ENCODE measurements at places on chromosomes 3 and 15. TPM values are rescaled to one million over a fixed set of nuclear protein-coding genes. Genes with fewer than 3 reads are reported as not detected.
A peak's percentile ranks its signal among the peaks of the same experiment; 100 is the strongest.

GRCh38 chr3:184481984-184482671 is 79.5 kb upstream of the EPHB3 start:
- no peak for DNase-seq

GRCh38 chr3:4362523-4362922 is 59.4 kb downstream of the SETMAR start:
- no peak for DNase-seq

The GOLGA8S gene
- 0.28 TPM for total RNA-seq

DNA sequence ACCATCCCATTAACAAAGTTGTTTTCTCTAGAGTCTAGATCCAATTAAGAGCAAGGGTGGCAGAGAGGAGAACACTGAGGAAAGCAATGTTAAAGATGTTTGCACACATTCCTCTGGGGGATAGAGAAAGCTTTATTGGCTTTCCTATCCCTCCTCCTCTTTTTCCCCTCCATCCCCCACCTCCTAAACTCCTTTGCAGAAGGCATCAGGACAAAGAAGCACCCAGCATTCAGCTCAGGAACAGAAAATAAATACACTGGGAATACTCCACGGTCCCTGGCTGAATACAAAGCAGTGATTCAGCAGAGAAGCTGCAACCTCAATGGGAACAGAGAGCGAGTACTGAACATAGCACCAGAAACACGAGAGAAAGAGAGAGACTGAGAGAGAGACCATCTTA is 21.9 kb downstream of the LSAMP start:
- no peak for DNase-seq

DNA sequence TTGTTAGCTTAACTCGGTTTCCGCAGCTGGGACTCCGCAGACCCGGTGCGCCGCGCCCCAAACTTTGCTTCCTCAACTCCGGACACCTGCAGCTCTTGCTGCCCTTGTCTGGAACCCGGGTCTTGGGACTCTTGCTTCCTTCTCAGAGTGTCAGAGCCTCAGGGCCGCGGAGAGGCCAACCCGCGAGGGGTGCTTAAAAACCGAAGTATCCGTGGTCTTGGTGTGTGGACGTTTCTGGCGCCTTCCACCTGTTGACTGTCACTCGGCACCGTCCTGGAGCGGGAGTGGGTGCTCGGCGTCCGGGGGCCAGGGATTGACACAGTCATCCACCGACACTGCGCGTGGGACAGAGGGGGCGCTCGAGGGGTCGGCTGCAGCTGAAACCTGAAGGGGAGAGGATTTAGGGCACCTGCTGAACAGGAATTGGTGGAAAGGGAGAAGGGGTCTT is 386 bp downstream of the SQOR start:
- peak; percentile 49 for DNase-seq
